Stimulated activated CD8-positive, alpha-beta memory T cell treated with anti-CD3 and anti-CD28 coated beads, Interleukin-4, amount 100 ng/mL, for 24 hours (primary cell): ENCODE measurements at places on chromosomes 5 and 9.

- DNase-seq = no peak
Observed at GRCh38 chr5:87069974-87070608, 197.6 kb upstream of the RASA1 start.

DNA sequence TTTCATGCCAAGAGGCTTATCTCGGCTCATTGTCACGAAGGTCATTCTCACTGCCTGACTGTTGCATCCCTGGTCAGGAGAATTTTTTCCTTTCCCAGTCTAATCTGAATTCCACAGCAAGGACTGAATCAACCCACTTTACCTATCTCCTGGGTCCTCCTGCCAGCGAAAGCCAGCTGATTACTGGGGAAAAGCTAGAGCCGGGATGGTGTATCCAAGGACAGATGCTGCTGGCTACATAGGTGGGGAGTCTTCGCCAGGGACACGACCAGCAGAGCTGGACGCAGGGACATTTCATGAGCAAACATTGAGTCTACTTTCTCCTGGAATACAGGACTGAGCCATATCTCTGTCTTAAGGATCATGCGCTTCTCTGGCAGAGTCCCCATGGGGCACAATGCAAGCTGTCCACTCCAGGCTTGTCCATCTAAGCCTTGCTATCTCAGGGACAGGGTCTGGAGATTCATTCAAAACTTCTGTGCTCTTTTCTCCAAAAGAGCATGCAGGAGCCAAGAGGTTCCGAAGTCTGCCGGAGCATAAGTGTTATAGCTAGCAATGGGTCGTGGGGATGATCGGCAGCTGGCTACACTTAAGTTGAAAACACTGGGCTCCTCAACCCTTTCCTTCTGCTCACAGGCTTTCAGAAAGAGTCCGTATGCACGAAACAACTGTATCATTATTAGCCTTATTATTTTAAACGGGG lies 6.5 kb upstream of the HAND1 start:
- no peak for DNase-seq

GRCh38 chr5:150067405-150067960 lies 18.9 kb downstream of the CSF1R start:
- no peak for DNase-seq

- DNase-seq = no peak
Observed at GRCh38 chr5:38782180-38782835, 63.5 kb upstream of the OSMR start.

DNA sequence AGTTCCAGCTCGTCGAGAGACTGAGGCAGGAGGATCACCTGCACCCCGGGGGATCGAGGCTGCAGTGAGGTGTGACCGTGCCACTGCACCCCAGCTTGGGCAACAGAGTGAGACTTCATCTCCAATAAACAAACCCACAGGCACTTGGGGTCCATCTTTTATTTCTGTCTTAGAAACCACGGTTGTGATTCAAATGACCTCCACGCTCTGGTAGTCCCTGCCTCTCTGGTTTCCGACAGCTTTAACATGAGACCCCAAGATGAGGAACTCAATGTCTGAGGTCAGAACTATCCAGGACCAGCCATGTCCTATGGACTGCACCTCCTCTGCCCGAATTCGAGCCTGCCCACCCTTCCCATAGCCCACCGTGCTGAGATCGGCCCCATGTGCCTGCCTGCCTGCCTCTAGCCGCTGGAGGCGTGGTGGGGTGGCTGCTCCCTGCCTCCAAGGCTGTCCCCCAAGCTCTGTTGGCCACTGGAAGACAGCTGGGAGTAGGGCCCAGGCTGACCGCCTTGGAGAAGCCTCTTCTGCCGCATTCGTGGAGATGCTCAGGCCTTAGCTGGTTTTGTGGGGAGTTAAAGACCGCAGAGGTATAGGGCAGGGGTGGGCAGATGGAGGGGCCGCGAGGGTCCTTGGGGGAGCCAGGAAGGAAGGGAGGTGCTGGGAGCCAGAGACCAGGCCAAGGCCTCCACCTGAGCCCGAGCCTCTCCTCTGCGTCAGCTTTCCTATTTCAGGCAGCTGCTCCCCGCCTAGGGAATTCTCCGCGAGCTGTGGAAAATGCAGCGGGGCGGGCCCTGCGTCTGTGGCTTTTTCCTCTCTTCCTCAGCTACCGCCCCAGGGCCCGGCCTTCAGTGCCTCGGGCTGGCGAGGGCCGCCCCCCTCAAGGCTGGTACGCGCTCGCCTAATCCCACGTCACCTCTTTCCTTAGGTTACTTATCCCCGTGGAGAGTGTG lies 6.9 kb upstream of the WDR5 start:
- DNase-seq = no peak
